Activated T-cell treated with anti-CD3 and anti-CD28 coated beads, Interleukin-2, amount 50 U/mL, for 48 hours (primary cell): ENCODE measurements at places on chromosomes 1 and 21.

- DNase-seq, result no peak
These were observed 61.5 kb downstream of the SIPA1L2 start for GRCh38 chr1:232568331-232568852.

GRCh38 chr1:114833421-114833820 lies 21.2 kb upstream of the SYCP1 start:
- DNase-seq, result no peak

GRCh38 chr21:30042443-30042842 lies 102.6 kb upstream of the GRIK1 start:
- DNase-seq, result no peak

DNA sequence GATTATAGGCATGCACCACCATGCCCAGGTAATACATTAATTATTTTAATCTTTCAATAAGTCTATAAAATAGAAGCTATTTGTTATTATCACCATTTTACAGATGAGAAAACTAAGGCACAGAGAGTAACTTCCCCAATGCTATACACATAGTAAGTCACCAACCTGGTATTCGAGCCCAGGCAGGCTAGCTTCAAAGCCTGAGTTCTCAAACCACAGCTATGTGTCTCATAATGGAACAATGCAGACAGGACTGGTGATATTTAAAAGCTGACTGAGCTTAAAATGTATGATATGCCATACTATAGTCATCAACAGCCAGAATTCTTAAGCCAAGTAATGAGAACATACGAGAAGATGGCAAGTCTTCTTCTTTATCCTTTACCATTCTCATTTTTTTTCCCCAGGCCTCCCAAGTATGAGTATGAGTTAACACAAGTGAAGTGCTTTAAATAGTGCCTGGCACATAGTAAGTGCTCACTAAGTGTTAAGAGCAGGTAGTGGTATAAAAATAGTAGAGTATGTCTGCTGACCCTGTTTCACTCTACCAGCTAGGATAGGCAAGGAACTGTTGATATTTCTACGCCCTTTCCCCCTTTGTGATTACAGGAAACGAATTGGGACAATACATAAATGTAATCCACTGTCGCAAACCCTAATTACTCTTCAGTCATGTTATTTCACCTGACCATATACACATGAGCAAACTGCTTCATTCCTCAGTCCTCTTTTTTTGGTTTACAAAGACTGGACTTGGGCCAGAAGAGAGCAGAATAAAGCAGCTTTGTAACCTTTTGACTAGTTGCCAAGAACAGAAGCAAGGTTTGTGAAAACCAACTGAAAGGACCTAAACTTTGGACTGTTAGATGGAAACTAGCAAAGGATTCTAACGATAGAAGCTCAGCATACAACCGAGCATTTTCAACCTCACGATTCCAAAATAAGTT lies 9.5 kb downstream of the EYA3 start:
- no peak for DNase-seq

DNA sequence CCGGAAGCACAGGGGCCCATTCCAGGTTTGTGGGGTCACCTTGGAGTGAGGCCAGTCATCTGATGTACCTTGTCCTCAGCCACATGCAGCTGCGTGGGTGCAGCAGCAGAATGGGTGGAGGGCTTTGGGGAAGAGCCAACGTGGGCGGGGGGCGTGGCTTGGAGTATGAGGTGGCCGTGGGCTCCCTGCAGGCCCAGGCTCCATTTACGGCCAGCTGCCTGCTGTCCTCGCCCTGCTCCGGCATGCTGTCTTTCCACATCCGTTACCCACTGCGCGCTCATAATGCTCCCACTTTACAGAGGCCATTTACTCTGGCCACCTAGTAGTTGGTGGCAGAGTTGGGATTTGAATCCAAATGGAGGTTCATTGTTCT lies 27.8 kb upstream of the TINAGL1 start:
- DNase-seq, result no peak

- peak; percentile 75 for DNase-seq
These were observed 919 bp downstream of the MCL1 start for GRCh38 chr1:150578272-150579109.

GRCh38 chr1:19311503-19311930 lies 427 bp downstream of the AKR7A2 start:
- DNase-seq, result peak; percentile 51
